ENCODE measurements at places on chromosomes 13 and 19. TPM values are rescaled to one million over a fixed set of nuclear protein-coding genes. Genes with fewer than 3 reads are reported as not detected.

DNA sequence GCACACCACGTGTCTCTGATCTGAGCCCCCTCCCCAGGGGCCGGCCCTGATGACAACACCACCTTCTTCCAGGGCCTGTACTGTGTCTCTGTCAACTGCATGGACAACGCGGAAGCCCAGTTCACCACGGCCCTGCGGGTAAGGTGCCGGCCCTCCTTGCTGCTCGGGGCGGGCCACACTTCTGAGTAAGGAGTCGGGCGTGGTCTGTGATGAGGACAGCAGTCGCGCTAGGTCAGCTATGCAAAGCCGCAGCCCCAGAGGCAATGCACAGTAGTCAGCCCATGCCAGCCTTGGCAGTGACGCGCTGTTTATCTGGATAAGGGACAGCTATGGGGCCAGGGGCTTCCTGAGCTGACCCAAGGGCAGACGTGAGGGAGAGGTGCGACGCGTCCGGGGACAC, 24.6 kb downstream of the MAU2 start:
- no peak overlapping the region for H3K27ac ChIP-seq
- DNase-seq, result no peak
- H3K4me3 ChIP-seq, result no peak overlapping the region

- H3K27me3 ChIP-seq, result no peaks in the 10 kb centered on the region
- peaks cover 2% of the 10 kb centered on the region for H3K36me3 ChIP-seq
- H3K4me1 ChIP-seq, result peaks cover 28% of the 10 kb centered on the region
- H3K4me3 ChIP-seq, result peak within 1 kb of the TSS; percentile 38
Observed at GRCh38 chr19:54100561-54100960, at the start of gene OSCAR. TSS of gene OSCAR (minus strand) at chr19:54100803. CDS start at chr19:54100792, 11 bp downstream.

GRCh38 chr19:29483641-29483920, 42.2 kb upstream of the VSTM2B start:
- peaks cover 2% of the 10 kb centered on the region for H3K36me3 ChIP-seq
- H3K4me1 ChIP-seq, result no peaks in the 10 kb centered on the region
- H3K4me3 ChIP-seq, result no peak overlapping the region
- H3K27me3 ChIP-seq, result peaks cover 12% of the 10 kb centered on the region

NRTN gene
- 0.42 TPM for total RNA-seq

DNA sequence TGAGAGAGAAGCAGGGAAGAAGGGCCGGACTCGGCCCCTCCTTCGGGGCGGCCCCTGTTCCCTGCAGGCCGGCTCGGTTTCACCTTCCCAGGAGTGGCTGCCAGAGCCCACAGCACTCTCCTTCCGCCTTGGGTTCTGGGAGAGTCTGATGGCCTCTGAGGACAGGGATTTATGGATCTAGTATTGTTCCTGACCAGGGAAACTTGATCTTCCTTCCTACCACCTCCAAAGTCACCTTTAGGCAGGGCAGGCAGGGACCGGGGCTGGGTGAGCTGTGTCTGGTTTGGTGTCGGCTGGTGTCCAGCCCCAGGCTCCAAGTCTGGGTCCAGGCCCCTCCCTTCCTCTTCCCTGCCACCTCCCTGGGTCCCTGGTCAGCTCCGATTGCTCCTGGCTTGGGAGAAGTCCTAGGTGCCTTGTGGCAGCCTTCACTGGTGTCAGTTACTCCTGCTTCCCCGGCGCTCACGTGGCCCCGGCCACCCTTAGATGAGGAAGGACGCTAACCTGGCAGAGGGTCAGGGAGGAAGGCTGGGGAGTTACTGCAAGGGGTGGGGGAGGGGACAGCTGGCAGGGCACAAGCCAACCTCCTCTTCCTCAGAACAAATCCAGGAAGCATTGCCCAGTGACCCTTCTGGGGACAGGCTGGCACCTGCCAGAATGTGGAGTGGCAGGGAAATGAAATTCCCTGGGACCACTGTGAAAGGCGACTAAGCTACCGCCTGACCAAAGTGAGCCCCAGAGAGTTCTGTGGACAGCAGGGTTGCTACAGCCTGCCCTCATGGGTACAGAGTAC, 18.8 kb downstream of the RFX1 start:
- peak overlapping the region; percentile 65 for H3K4me3 ChIP-seq
- peaks cover 12% of the 10 kb centered on the region for H3K36me3 ChIP-seq
- no peak for DNase-seq
- peaks cover 65% of the 10 kb centered on the region for H3K4me1 ChIP-seq
- H3K27ac ChIP-seq, result peak overlapping the region; percentile 98

GNG7 gene
- total RNA-seq, result 1.1 TPM

MYH14 gene
- total RNA-seq, result not detected

GRCh38 chr13:38752686-38753085, 65.8 kb downstream of the FREM2 start:
- no peak overlapping the region for H3K4me3 ChIP-seq
- DNase-seq, result no peak
- no peak overlapping the region for H3K27ac ChIP-seq
- H3K27me3 ChIP-seq, result peaks cover 13% of the 10 kb centered on the region
- no peaks in the 10 kb centered on the region for H3K36me3 ChIP-seq

LILRB5 gene
- total RNA-seq, result not detected

ZGLP1 gene
- total RNA-seq, result 1.1 TPM

GRCh38 chr13:34414616-34415015, 527.5 kb upstream of the NBEA start:
- no peak for DNase-seq
- no peaks in the 10 kb centered on the region for H3K27me3 ChIP-seq
- no peaks in the 10 kb centered on the region for H3K4me1 ChIP-seq
- no peak overlapping the region for H3K27ac ChIP-seq

OR7D2 gene
- 0.14 TPM for total RNA-seq

DNA sequence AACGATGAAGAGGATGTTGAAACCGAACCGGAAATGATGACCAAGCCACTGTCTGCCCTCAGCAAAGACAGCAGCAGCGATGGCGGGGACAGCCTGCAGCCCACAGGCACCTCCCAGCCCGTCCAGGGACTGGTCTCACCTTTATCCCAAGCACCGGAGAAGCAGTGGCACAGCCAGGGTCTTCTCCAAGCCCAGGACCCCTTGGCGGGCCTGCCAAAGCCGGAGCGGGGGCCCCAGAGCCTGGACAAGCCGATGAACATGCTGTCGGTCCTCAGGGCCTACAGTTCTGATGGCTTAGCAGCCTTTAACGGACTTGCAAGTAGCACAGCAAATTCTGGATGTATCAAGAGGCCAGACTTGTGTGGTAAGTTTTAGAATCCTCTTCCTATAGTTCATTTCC, 177.0 kb downstream of the ZNF536 start:
- no peaks in the 10 kb centered on the region for H3K4me1 ChIP-seq
- H3K27ac ChIP-seq, result no peak overlapping the region
- peaks cover 2% of the 10 kb centered on the region for H3K27me3 ChIP-seq
- H3K4me3 ChIP-seq, result no peak overlapping the region
- DNase-seq, result no peak

- DNase-seq, result peak; percentile 31
- no peaks in the 10 kb centered on the region for H3K27me3 ChIP-seq
- no peak overlapping the region for H3K27ac ChIP-seq
- peaks cover 6% of the 10 kb centered on the region for H3K36me3 ChIP-seq
Observed at GRCh38 chr19:40689339-40690049, 957 bp downstream of the NUMBL start.

DNA sequence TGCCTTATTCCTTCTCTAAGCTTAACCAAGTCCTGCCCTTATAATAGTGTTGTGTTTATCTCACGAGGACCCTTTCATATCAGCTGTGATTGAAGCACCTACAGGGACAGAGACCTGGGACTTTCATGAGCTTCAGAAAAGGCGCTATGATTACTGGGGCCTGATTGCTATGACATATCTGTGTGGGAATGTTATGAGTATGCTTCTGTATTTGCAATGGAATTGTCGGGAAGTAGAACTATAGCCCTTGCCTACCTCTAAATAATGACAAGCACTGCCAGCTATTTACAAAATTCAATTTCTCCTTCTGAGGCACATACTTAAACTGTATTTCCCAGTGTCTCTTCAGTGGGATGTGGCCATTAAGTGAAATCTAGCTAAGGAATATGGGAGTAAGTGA, 191.5 kb downstream of the LHFPL6 start:
- H3K36me3 ChIP-seq, result no peaks in the 10 kb centered on the region
- H3K4me3 ChIP-seq, result no peak overlapping the region
- DNase-seq, result no peak
- H3K27me3 ChIP-seq, result peaks cover 25% of the 10 kb centered on the region
- H3K4me1 ChIP-seq, result no peaks in the 10 kb centered on the region

GRCh38 chr19:55590617-55591016, 8.7 kb downstream of the FIZ1 start:
- H3K4me3 ChIP-seq, result no peak overlapping the region
- H3K36me3 ChIP-seq, result peaks cover 19% of the 10 kb centered on the region
- no peaks in the 10 kb centered on the region for H3K27me3 ChIP-seq
- no peak overlapping the region for H3K27ac ChIP-seq

PTGIR gene
- 17.2 TPM for total RNA-seq

GRCh38 chr13:113927661-113928581, 46.0 kb downstream of the C13orf46 start:
- no peak for DNase-seq
- H3K27me3 ChIP-seq, result no peaks in the 10 kb centered on the region
- no peak overlapping the region for H3K27ac ChIP-seq
- H3K4me1 ChIP-seq, result peaks cover 3% of the 10 kb centered on the region

DNA sequence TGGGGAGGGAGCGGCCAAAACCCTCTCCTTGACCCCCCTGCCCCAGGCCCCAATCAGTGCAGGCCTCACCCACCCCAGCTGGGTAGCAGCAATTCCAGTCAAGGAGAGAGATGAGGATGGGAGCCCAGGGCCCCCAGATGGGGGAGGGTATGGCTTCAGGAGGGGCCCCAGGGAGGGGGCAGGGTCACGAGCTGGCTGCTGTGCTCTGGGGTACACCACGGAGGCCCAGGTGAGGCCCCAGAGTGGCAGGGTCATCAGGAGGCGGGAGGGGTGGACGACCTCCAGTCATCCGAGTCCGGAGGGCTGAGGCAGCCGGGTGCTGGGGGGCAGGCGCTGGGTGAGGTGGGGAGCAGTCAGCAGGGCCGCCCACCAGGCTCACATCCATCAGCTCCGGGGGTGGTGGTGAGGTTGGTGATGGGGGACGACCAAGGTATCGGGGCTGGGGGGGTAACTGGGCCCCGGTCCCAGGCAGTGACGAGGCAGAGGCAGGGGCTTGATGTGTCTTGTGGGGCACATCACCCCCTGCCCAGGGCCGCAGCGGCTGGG, 8.4 kb downstream of the DYRK1B start:
- H3K4me1 ChIP-seq, result peaks cover 7% of the 10 kb centered on the region
- no peaks in the 10 kb centered on the region for H3K27me3 ChIP-seq
- no peak overlapping the region for H3K27ac ChIP-seq
- no peak overlapping the region for H3K4me3 ChIP-seq
- H3K36me3 ChIP-seq, result peaks cover 12% of the 10 kb centered on the region

DNA sequence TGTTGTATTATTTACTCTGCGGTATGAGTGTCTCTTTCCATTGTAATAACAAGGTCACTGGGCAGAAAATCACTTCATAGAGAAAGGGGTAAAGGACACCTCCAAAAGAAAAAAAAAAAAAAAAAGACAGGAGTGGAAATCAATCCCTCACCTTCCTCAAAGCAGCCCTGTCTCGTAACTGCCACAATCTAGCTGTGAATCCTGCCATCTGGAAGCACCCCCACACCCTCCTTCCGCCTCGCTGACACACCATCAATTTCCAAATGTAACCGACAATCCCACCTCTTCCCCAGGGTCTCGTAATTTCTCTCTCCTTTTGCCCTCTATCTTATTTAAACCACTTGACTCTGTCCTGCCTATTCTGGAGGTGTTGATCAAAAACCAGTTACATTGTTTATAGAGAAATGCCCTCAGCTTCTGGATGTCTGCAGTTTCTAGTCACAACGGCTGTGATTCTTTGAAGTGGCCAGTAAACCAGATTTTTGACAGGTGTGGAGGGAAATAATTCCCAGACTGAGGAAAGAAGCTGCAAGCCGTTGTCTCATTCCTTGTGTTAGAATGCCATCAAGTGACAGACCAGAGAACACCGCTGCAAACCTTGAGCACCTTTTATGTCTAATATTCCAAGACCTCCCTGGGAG, 9.1 kb upstream of the POP4 start:
- H3K4me1 ChIP-seq, result no peaks in the 10 kb centered on the region
- H3K27me3 ChIP-seq, result peaks cover 9% of the 10 kb centered on the region
- no peak for DNase-seq
- no peak overlapping the region for H3K4me3 ChIP-seq
- no peaks in the 10 kb centered on the region for H3K36me3 ChIP-seq

CGB8 gene
- total RNA-seq, result not detected

Data from activated naive CD4-positive, alpha-beta T cell treated with anti-CD3 and anti-CD28 coated beads for 36 hours (primary cell).